ENCODE measurements at places on chromosomes 6 and 20. TPM values are rescaled to one million over a fixed set of nuclear protein-coding genes. Genes with fewer than 3 reads are reported as not detected.

TP53TG5 gene
- total RNA-seq: not detected

NMBR gene
- total RNA-seq: not detected

PNPLA1 gene
- total RNA-seq: not detected

- no peak for DNase-seq
- no peaks in the 10 kb centered on the region for H3K36me3 ChIP-seq
- no peaks in the 10 kb centered on the region for H3K4me1 ChIP-seq
- H3K27me3 ChIP-seq: no peaks in the 10 kb centered on the region
Observed at GRCh38 chr6:120899932-120900331, 434.3 kb downstream of the TBC1D32 start.

DNA sequence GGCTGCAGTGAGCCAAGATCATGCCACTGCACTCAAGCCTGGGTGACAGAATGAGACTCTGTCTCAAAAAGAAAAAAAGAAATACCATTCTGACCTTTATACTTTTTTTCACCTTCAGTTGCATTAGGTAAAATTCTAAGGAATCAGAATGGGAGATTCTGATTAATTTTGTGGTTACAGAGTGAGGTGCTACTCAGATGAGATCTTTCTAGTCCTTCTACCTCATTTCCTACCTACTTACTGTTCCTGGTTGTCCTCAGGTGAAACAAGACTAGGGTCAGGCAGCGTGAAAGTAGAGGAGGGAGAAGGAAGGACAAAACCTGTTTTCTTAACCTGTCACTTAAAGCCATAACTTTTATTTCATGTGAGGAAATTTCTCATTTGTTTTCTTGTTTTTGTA, 63.7 kb downstream of the MTFR2 start:
- H3K4me3 ChIP-seq: no peak overlapping the region
- H3K27ac ChIP-seq: no peak overlapping the region
- H3K4me1 ChIP-seq: no peaks in the 10 kb centered on the region
- no peak for DNase-seq

DNA sequence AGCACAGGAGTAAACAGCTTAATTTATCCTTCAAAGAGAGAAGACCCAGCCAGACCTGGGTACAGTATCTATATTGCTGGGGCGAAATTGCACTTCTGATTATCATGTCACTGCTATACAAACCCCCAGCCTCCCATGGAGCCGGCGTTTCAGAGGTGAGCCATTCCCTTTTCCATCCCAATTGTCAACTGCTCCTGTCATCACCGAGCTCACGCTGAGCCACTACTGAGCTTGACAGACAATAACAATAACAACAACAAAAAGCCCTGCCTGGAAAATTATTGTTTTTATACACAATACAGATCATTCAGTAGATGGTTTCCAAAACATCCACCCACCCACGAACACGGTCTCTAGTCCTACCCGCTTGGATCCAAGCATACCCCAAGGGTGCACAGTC, 129.0 kb upstream of the JARID2 start:
- no peak overlapping the region for H3K27ac ChIP-seq
- no peaks in the 10 kb centered on the region for H3K36me3 ChIP-seq
- no peaks in the 10 kb centered on the region for H3K4me1 ChIP-seq
- no peak for DNase-seq

DNA sequence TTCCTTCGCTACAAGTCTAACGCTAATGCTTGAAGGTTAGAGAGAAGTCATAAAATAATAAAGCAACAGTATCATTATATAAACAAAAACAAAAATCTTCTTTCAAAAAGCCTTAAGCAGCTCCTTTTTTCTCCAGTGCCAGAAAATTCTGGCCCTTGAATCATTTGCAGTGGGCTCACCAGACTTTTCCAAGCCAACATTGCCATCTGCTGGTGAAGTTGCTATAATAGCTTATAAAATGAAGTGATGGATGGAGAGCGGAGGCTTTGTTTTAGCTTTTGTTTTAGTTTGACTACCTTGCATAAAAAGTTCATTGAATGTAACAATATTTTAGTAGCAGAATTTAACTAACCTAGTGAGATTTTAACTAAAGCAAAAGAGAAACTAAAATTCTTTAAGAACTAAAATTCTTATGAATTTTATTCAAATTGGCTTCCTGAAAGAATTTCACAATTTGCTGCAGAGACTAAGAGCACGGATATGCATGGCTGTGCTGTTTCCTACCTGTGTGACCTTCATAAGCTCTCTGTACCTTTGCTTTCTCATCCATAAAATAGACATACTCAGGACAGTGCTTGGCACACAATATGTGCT, 44.8 kb upstream of the SLC2A12 start:
- H3K4me3 ChIP-seq: no peak overlapping the region
- no peaks in the 10 kb centered on the region for H3K4me1 ChIP-seq
- no peaks in the 10 kb centered on the region for H3K27me3 ChIP-seq
- H3K27ac ChIP-seq: no peak overlapping the region
- H3K36me3 ChIP-seq: no peaks in the 10 kb centered on the region

- no peak for DNase-seq
- H3K27me3 ChIP-seq: no peaks in the 10 kb centered on the region
- no peaks in the 10 kb centered on the region for H3K4me1 ChIP-seq
- H3K27ac ChIP-seq: no peak overlapping the region
- H3K36me3 ChIP-seq: no peaks in the 10 kb centered on the region
Observed at GRCh38 chr6:54248319-54248718, 59.9 kb upstream of the TINAG start.

DNA sequence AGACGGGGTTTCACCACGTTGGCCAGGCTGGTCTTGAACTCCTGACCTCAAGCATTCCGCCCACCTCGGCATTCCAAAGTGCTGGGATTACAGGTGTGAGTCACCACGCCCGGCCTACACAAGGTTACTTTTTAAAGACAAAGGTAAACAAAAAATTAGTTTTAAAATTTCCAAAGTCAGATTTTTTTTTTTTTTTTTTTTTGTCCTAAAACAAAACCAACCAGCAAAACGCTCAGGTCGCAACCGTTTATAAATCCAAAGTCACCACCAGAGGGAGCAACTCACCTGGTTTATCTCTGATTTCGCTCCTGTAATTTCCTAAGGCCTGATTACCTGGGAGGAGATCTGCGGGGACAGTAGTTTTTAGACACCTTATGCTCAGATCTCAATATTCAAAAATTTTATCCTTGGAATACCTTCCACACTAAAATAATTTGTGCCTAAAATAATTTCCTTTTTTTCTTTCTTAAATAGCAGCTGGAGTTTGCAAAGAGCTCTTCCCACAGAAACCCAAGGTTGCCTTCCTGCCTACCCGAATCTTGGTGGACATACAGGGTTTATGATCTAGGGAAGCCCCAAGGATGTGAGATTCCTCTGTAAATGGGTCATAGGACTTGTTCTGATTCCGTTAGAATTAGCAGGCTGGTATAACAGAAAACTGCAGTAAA, 19.8 kb upstream of the TREM1 start:
- no peaks in the 10 kb centered on the region for H3K36me3 ChIP-seq
- H3K27me3 ChIP-seq: no peaks in the 10 kb centered on the region
- H3K4me1 ChIP-seq: no peaks in the 10 kb centered on the region
- no peak for DNase-seq

DNA sequence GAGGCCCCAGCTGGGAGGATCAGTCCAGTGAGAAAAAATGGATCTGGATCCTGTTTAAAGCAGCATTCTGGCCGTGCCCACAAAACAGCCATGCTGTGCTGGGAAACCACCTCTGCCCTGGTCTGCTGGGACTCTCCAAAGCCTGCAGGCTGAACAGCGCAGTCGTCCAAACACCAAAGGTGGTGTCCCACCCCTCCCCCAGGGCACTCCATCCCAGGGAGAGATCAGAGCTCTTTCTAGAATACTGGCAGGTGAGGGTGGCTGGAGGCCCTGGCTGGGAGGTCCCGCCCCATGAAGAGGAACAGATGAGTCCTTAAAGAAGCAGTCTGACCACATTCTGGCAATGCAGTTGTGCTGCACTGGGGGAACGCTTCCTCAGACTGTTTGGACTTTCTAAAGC, 84.6 kb downstream of the MRAP2 start:
- no peak overlapping the region for H3K27ac ChIP-seq
- H3K36me3 ChIP-seq: no peaks in the 10 kb centered on the region
- H3K4me3 ChIP-seq: no peak overlapping the region
- H3K27me3 ChIP-seq: no peaks in the 10 kb centered on the region
- DNase-seq: no peak

Measured in vagina (tissue), 2 donors.